ENCODE measurements at places on chromosomes 12 and 14.

- DNase-seq = no peak
Measured at GRCh38 chr14:91477388-91477787, 32.7 kb downstream of the PPP4R3A start.

GRCh38 chr12:52367876-52368275 lies 595 bp upstream of the KRT85 start:
- DNase-seq = no peak

GRCh38 chr14:64844969-64845536 lies 34.7 kb downstream of the SPTB start:
- no peak for DNase-seq

GRCh38 chr12:62805517-62805916 lies 129.4 kb downstream of the PPM1H start:
- DNase-seq = no peak

GRCh38 chr14:24071144-24071697 lies at the start of gene CPNE6:
CPNE6 (plus strand) TSS chr14:24071562; CDS start chr14:24072937, 1,375 bp downstream.
- DNase-seq = no peak

GRCh38 chr12:69161829-69162228 lies 77.5 kb upstream of the CPSF6 start:
- no peak for DNase-seq

- DNase-seq = no peak
Measured at GRCh38 chr14:70898111-70898745, 9.0 kb upstream of the PCNX1 start.

GRCh38 chr12:75455839-75456238 lies 24.7 kb upstream of the GLIPR1 start:
- no peak for DNase-seq

- DNase-seq = no peak
Measured at GRCh38 chr12:70190262-70191010, 52.8 kb upstream of the CNOT2 start.
